Astrocyte of the spinal cord (primary cell): ENCODE measurements at places on chromosomes 12 and 14.

DNA sequence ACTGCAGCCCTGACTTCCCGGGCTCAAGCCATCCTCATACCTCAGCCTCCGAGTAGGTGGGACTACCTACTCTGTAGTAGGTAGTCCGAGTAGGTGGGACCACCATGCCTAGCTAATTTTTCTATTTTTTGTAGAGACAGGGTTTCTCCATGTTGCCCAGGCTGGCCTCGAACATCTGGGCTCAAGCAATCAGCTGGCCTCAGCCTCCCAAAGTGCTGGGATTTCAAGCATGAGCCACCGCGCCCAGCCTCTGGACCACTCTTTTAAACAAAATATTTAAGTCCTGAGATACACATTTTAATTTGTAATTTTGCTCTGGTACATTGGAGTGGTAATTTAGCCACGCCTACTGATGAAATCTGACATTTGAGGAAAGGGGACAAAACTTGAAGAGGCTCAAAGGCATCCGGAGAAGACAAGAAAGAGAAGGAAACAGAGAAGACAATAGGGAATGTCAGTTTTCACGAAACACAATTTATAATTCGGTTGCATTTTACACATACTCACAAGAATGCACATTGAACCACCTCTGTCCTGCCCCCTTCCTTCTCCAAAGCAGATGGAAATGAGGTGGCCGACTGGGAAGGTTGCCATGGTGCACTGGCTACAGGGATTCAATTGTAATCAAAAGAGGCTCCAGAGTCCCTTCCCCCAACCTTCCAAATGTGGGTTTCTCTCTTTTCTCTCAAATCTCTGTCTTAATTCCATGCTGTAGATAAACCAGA, 9.7 kb upstream of the TUBA1A start:
- peak; percentile 94 for DNase-seq

- DNase-seq, result no peak
Observed at GRCh38 chr14:22601996-22602395, 3.9 kb downstream of the ABHD4 start.

- no peak for DNase-seq
Observed at GRCh38 chr14:102146423-102146822, 6.7 kb downstream of the WDR20 start.

- DNase-seq, result no peak
Observed at GRCh38 chr12:52848661-52849255, at the start of gene KRT78. KRT78 (minus strand) TSS chr12:52848994; CDS start chr12:52848930, 64 bp downstream.

DNA sequence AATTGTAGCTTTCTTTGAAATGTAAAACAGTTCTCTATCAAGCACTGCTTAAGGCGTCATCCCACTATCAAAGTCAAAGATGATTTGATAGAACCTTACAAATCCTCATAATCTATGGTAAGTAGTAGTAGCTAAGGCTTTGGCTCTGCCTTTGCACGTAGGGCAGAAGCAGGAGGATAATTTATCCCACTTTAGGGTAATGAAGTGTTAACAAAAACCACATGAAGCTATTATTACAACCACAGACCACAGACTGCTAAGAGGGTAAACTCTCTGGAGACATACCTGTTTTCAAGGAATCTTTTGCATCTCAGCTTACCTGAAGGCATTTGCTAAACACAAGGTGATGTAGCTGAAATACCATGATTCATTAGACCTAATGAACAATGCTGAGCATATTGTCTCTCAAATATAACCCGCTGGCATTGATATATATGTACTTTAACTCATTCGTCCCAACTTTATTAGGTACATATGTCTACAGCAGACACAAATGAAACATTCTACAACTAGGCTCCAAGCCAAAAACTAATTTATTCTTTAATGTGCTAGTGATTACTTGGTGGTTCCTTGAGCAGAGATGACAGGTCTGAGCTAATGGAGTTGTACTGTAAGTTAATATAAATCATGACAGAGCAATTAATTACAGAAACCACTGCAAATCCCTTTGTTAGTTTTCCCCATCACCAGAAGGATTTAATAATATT, 368.8 kb downstream of the ETNK1 start:
- DNase-seq, result peak; percentile 38

DNA sequence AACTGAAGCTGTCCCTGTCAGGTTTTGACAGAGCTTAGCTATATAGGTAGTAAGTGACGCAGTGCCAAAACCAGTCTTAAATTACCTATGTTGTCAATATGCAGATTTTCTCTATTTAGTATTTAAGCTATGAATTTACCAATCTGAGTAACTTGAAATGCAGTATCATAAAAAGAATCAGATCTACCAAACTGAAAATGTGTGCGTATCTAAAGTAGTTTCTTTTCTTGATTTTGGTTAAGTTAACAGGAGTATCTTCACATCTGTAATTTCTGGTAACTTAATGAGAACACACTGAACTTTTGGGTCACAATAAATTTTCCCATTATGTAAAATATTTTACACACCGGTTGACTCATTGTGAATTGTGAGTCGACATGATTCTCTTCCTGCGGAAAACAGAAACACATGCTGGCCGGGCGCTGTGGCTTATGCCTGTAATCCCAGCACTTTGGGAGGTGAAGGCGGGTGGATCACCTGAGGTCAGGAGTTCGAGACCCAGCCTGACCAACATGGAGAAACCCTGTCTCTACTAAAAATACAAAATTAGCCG, 45.1 kb downstream of the TRAF3 start:
- no peak for DNase-seq

- no peak for DNase-seq
Observed at GRCh38 chr12:3379079-3379478, 111.9 kb upstream of the PRMT8 start.

GRCh38 chr12:67239061-67239460, 30.1 kb upstream of the CAND1 start:
- no peak for DNase-seq

GRCh38 chr12:53098354-53098981, 1.0 kb downstream of the IGFBP6 start:
- DNase-seq, result peak; percentile 82

- no peak for DNase-seq
Observed at GRCh38 chr12:3172124-3173007, 95.2 kb downstream of the TSPAN9 start.

DNA sequence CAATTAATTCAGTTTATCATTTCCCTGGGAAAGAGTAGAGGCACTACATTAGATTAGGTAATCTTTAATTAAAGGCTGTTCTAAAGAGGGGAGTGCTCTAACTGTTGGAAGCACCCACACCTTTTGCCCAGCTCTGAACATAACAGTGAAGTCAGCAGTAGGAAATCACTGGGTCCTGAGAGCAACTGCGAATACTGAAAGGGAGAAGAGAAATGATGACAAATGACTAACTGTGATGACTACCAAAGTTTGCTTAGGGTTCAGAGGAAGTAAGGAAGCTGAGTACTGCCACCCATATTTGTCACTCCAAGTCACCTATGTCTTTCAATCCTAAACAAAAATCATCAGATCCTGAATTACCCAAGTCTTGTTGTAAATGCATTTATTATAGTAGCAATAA, 140.6 kb downstream of the EPS8 start:
- peak; percentile 40 for DNase-seq

GRCh38 chr12:113424915-113425823, 3.0 kb downstream of the SDSL start:
- peak; percentile 58 for DNase-seq

DNA sequence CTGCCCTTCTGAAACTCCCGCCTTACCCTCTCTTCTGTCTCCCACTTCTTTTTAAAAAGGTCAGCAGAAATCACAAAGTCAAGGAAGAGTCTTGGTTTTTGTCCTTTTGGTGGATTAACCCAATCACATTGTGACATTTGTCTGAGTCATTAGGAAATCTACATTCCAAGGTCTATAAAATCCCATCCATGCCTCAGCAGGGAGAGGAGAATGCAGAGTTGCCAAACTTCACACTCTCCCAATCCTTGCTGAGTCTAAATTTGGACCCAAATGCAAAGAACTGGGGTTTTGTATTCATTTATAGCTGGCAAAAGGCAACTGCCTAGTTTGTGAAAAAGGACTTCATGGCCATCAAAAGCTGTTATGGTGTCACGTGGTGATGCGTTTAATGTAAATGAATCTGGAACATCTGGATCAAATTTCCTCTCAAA, 67.9 kb downstream of the TMEM30B start:
- DNase-seq, result no peak

- peak; percentile 61 for DNase-seq
Observed at GRCh38 chr14:92578511-92578910, 64.9 kb downstream of the RIN3 start.

DNA sequence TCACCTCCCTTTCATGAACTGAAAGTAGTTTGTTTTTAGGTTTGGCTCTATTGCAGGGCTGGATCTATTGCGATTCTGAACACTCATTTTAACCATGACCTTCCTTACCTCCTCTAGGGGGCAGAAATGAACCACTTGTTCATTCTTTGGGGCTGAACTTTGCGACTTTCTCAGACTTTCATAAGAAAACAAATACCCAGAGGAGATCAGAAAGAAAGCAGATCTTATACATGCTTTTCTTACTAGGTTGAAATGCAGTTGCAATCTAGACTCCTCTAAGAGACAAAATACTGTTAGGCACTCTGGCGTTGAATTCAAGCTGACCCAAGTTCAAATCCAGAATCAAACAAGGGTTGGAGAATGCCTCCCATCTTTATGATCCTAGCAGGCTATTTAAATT, 32.6 kb upstream of the PLEKHG3 start:
- peak; percentile 74 for DNase-seq

DNA sequence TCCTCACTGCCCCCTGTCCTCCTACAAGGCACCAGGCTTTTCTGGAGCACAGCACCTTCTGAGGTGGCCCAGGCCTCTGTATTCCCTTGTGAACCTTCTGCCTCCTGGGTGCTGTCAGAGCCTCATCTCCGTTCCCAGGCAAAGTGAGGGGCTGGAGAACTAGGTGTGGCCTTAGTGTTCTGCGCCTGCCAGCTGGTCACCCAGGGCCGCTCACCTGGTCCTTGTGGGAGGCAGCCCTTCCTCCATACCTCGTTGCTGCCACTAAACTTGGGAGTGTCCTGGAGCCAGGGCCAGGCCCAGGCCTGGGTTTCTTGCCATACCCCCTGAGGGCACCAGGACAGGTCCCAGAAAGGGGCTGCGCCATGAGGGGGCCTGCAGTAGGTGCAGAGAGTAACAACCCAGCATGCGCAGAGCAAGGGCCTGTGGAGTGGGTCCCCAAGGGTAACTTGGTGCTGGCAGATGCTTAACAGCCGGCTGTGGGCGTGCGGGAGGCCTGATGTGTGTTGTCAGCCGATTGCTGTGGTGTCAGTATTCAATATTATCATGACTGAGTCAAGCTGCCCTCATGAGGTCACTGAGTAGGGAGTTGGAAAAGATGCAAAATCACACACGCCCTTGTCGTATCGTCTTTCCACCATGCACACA, 17.1 kb downstream of the OTUB2 start:
- no peak for DNase-seq

GRCh38 chr12:16610743-16611142, 4.8 kb upstream of the LMO3 start:
- no peak for DNase-seq

GRCh38 chr14:96180043-96180874, 24.4 kb upstream of the BDKRB2 start:
- DNase-seq, result no peak

DNA sequence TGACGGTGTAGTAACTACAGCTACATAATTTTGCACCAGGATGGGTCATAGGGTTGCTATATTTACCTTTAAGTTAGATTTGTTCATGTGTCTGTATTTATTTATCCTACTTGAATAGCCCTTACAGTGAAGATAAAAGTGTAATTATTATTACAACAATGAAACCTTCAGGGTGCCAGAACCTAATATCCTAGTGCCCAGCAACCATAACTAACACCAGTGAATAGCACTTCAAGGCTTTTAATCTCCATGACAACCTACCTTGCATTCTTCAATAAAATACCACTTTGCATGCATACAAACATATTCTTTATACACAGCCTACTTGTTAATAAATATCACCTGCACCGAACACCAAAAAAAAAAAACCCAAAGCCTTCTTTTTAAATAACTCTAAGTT, 58.7 kb upstream of the G2E3 start:
- DNase-seq, result no peak

DNA sequence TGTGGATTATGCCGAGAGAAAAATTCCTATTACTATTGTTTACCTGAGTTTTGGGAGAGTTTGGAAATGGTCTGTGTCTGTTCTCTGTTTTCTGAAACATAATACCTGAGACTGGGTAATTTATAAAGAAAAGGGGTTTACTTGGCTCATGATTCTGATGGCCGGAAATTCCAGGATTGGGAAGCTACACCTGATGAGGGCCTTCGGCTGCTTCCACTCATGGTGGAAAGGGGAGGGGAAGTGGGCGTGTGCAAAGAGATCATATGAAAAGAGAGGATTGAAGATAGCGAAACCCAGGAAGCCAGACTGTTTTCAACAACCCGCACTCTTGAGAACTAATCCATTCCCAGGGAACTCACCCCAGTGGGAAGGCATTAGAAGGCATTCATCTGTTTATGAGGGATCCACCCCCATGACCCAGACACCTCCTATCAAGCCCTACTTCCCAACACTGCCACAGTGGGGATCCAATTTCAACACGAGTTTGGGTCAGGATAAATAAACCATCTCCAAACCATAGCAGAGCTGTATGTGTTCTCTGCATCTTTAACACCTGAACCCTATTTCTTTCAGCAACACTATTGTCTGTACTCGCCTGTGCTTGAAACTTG, 51.1 kb downstream of the APAF1 start:
- DNase-seq, result no peak
